ENCODE measurements at places on chromosomes 1 and 21.

DNA sequence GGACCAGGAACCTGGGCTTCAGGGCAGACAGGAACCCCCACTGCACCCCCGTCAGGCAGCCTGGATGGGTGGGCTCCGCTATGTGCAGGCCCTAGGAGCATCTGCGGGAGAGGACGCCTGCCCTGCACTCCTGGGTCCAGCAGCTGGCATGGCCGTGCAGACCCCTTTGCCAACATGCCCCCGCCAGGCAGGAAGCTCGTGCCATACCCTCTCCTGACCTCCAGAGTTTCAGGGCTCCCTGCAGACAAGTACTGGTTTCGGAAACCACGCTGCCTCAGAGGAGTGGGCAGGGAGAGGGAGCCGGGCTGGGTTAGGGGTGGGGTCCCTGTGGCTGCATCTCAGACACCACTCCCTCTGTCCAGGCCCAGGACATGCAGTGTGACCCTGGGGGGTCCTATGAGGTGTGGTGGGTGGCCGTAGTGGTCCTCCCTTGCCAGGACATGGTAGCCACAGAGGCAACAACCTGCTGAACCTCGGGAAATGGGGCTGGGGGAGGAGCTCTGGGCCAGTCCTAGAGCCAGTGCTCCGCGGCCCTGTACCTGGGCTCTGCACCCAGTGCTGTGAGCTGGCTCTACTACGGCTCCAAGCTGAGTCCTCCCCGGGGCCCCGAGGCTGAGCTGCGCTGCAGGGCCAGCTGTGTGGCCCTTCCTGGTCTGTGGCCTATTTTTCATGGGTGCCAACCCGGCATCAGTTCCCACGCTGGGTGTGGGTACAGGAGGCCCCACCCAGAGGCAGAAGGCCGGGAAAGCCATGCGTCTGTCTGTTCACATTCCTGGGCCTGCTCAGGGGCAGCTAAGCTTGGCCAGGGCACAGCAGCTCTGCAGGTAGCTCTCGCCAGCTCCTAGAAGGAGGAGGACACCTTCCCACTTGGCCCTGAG, 1.4 kb downstream of the PLEKHN1 start:
- no peak for DNase-seq

- DNase-seq, result peak; percentile 99
Measured at GRCh38 chr1:167081594-167082156, 8.5 kb downstream of the GPA33 start.

GRCh38 chr1:233412812-233413211, 85.3 kb downstream of the MAP3K21 start:
- no peak for DNase-seq

DNA sequence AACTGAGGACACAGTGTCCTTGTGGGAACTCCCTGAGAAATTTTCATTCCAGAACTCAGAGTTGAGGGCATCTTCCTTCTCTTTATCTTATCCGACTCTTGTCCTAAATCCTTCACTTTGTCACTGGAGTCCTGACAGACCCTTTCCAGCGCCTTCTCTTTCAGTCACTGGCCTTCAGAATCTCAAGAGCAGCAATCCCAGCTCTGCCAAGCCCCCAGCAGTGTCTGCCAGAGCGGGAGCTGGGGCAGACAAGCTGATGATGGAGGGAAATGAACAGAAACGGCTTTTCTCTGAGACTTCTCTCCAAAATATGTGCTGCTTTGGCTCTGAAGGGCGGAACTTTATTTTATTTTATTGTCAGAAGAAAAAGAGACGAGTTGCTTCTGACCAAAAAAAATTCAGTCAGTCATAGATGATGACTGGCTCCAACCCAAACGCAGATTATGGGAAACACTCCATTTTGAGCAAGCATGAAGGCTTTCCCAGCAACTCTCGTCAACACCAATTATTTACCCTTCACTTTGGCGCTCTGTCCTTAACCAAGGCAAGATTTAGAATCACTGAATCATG, 32.2 kb downstream of the MIS18A start:
- no peak for DNase-seq

GRCh38 chr21:27086186-27086585, 119.3 kb upstream of the ADAMTS5 start:
- no peak for DNase-seq

GRCh38 chr1:157992031-157992832, 1.2 kb upstream of the KIRREL1 start:
- peak; percentile 2 for DNase-seq

GRCh38 chr21:17711896-17712295, 99.2 kb upstream of the BTG3 start:
- no peak for DNase-seq

- DNase-seq, result no peak
Measured at GRCh38 chr1:172837816-172838679, 179.1 kb downstream of the FASLG start.

- DNase-seq, result no peak
Measured at GRCh38 chr1:171248841-171249240, 547 bp downstream of the FMO1 start.

GRCh38 chr1:150186789-150187559, 37.3 kb downstream of the PLEKHO1 start:
- DNase-seq, result peak; percentile 84

- no peak for DNase-seq
Measured at GRCh38 chr1:91697416-91697815, 188.5 kb downstream of the TGFBR3 start.

GRCh38 chr1:235781807-235782206, 84.9 kb downstream of the LYST start:
- DNase-seq, result no peak

DNA sequence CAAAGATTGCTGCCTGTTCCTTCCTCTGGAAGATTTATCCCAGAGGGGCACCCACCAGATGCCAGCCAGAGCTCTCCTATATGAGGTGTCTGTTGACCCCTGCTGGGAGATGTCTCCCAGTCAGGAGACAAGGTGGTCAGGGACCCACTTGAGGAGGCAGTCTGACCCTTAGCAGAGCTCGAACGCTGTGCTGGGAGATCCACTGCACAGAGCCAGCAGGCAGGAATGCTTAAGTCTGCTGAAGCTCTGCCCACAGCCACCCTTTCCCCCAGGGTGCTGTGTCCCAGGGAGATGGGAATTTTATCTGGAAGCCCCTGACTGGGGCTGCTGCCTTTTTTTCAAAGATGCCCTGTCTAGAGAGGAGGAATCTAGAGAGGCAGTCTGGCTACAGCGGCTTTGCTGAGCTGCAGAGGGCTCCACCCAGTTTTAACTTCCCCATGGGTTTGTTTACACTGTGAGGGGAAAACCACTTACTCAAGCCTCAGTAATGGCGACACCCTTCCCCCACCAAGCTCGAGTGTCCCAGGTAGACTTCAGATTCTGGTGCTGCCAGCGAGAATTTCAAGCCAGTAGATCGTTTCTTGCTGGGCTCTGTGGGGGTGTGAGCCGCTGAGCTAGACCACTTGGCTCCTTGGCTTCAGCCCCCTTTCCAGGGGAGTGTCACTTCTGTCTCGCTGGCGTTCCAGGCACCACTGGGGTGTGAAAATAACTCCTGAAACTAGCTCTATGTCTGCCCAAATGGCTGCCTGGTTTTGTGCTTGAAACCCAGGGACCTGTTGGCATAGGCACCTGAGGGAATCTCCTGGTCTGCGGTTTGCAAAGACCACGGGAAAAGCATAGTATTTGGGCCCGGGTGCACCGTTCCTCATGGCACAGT, 51.1 kb upstream of the PDC start:
- no peak for DNase-seq

- no peak for DNase-seq
Measured at GRCh38 chr1:224539971-224540370, 76.1 kb upstream of the CNIH3 start.

DNA sequence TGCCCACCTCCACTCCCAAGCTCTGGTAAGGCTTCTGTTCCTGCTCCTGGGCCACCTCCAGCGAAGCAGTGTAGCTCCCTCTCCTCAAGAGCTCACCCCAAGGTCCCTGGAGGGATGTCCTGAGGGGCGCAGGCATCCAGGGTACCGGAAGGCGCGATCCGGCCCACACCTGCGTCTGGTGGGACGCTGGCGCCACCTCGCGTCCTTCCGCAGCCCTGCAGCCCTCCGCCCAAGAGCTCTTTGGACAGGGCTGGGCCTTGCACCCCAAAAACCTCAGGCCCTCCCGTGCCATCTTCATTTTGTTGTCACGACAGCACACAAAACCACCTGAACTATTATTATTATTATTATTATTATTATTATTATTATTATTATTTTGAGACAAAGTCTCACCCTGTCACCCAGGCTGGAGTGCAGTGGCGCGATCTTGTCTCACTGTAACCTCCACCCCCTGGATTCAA, 49.2 kb upstream of the PAX7 start:
- peak; percentile 78 for DNase-seq

DNA sequence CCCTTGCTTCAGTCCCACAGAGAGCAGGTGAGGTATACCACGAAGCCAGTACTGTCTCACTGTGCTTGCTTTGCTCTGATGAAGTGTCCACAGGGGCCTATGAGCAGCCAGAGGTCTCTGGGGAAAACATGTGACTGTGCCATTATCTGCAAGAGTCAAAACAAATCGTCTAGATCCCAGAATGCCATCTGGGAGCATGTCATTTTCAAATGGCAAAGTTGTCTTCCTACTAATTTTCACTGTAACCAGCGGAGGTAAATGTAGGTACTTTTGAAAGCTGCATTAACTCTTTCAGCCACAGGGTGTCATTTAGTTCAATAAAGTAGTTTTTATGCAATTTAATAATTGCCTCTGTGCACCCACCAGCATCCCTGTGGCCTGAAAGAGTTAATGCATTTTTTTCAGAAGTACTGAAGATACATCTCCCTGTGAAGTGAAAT, 173.6 kb upstream of the SGIP1 start:
- peak; percentile 96 for DNase-seq

GRCh38 chr1:218312509-218312908, 27.4 kb downstream of the RRP15 start:
- no peak for DNase-seq

DNA sequence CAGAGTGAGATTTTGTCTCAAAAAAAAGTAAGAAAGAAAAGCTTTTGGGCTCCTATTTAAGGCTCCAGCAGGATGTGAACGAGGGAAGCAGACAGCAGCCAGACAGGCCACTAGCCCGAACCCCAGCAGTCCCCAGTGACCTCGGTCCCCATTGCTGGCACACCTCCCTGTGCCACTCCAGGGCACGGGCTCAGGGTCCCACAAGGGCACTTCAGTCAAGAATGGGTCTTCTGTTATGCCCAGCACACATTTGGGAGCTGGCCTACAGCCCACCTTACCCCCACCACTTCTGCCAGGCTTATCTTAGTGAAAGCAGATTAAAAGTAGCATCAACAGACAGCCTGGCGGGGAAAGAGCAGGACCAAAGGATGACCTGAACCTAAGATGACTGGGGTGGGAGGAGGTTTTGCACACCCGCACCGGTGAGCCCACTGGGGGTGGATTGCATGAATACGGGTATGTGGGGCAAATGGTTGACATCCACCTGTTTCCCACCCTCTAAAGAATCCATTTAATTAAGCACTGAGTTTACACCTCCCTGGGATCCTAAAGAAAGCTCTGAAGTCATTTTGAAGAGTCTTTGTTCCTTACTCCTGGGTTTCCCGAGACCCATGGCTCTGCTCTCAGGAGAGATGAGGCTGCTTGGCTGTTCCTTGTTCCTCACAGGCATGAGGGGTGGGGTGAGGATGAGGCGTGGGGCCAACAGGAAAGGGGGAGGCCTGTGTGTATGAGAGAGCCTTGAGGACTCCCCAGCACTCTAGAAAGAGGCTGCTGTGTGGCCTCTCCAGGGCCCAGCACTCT, 4.7 kb downstream of the CHI3L1 start:
- DNase-seq, result no peak

DNA sequence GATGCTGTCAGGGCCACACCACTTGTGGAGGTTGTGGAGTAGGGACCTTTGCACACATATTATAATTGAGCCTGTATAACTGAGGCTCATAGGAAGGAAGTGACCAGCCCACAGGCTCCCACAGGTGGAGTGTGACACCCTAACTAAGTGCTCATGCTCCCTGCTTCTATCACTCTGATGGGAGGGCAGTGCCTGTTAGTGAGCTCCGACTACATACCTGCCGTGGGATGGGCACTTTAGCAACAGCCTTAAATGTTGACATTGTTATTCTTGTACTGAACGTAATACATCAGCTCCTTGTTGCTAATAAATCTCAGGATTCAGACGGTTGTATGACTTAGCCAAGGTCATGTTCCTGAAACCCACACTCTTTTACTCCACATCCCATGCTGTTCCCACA, 58.0 kb downstream of the BEND5 start:
- DNase-seq, result no peak

DNA sequence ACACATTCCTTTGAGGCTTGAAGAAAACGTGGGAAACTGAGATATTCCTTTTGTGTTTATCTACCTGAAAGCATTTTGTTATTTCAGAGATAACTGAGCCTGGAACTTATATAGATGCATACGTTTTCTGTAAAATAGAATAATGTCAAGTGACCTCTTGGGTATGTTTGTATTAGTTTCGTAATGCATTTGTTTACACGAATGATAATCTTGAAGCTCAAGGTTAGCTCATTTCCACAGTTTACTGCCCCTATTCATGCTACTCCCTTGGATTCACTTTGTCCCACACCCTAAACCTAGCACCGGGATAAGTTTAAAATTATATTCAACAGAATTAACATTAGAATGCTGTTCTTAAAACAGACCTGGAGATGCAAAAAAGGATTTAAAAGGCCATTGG, 54.4 kb downstream of the MRPL39 start:
- no peak for DNase-seq

DNA sequence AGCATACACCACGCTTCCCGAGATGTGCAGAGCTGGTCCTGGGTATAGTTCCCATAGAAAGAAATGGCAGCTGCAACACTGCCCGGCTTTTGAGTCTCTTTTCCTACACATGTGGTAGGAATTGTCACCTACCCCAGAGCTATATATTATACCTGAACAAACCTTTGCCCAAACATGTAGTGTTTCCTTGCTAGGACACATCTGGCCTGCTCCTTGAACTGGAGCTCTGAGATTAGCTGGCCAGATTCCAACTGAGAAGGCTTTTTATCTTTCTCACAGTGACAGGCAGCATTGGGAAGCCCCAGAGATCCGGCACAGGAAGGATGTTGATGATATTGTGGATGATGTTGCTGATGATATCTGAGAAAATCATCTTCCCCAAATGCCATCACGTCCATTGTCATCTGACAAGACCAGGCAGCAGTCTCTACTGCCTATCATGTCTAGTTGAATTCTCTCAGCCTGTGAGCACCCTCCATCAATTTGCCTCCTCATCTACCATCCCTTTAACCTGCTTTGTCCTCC, 115.0 kb upstream of the SMYD2 start:
- DNase-seq, result peak; percentile 66

- DNase-seq, result no peak
Measured at GRCh38 chr1:205505076-205505729, 734 bp downstream of the CDK18 start.

DNA sequence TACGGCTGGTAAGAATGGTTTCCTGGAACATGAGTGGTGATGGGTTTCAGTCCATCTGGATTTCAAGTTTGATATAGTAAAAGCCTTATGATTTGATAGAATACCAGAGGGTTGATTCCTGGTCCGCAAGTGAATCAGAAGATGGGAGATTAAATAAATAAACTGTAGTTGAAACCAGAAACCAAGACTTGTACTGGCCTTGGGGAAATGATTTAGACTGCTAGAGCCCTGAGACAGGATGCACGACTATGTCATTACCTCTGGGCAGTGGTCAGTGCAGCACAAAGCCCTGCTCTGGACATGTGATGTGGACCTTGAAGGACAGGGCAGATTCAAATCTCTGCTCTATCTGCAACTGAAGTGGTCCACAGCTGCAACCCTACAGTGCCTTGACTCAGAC, 15.6 kb upstream of the FMOD start:
- no peak for DNase-seq

- peak; percentile 52 for DNase-seq
Measured at GRCh38 chr1:58768971-58769808, 14.7 kb downstream of the JUN start.
